Activated naive CD4-positive, alpha-beta T cell (primary cell): ENCODE measurements at places on chromosomes 11 and 22.
A peak's percentile ranks its signal among the peaks of the same experiment; 100 is the strongest.

DNA sequence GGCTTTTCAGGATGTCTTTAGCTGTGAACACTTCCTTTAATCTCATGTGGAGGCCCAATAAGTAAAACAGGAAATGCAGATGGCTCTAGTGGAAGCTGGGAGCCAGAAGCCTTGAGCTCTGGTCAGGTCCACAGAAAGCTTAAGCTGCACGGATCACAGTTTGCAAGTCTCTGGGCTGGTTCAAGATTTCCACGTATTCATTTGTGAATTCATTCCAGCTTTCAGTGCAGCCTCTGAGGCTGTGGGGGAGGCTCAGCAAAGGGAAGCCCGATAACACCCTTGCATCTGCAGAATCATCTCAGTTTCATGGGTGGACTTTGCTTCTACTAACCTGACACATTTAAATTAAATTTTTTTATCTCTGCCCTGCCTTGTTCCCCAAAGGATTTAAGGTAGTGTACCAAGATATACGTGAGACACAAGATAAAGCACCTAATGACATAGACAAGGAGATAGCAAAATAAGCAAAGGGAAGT lies 65.6 kb downstream of the ISX start:
- DNase-seq = no peak

DNA sequence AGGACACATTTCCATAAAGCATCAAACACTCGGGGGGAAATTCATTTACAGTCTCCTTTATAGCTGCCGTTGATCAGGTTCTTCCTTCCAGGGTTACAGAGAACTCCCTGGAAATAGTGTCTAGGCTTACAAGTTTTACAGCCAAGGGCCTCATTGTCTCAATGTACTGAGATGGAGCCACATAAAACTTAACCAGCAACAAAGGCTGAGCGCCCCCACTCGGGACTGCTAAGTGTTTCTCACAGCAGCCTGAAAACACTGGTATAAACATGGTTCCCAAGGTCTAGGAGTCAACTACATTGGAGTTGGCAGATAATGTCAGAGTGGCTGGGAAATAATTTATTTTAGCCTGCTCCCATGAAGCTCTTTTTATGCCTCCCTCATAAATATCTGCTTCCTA lies 686.2 kb downstream of the OPCML start:
- DNase-seq = no peak

- no peak for DNase-seq
Measured at GRCh38 chr22:29530716-29531115, 22.8 kb downstream of the THOC5 start.

DNA sequence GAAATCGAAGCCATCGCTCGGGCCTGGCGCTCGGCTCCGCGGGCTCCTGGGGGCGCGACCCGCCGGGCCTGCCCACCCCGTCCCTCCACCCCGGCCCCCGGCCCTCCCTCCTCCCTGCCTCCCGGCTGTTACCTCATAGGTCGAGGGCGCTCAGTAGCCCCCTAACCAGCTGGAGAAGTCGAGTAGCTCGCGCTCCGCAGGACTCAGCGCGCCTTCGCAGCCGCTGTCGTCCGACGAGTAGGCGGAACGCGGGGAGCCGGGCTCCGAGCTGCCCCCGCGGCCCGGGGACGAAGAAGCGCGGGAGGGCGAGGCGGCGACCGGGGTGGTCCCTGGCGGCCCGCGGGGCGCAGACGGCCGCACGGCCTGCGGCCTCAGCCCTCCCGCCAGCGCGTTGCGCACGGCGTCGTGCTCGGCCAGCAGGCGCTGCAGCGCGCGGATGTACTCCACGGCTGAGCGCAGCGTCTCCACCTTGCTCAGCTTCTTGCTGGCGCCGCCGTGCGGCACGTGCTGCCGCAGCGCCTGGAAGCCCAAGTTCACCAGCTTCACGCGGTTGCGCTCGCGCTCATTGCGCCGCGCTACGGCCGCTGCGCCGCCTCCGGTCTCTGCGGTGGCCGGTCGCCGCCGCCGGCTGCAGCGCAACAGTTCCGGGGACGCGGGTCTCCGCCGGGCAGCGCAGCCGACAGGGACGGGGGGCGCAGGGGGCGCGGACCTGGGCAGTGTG lies 627 bp downstream of the ASCL2 start:
- peak; percentile 11 for DNase-seq

DNA sequence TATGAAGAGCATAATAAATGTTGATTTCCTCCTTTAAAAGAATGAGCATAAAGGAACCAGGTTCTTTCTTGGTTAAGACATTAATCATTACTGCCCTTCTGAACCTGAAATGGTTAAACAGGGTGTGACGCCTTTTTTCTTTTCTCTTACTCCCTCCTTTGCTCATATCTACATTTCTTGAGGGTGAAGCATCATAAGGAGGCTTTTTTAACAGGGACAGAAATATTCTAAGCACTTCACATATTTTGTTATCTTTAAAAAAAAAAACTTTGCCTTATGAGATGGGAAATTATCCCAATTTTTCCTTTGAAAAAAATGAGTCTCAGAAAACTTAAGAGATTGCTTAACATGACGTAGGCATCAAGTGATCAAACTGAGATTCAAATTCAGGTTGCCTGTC lies 1036.3 kb upstream of the TENM4 start:
- no peak for DNase-seq

GRCh38 chr22:26303475-26303874 lies 125.6 kb upstream of the ASPHD2 start:
- no peak for DNase-seq

GRCh38 chr11:34154059-34154875 lies 48.8 kb downstream of the NAT10 start:
- DNase-seq = no peak

DNA sequence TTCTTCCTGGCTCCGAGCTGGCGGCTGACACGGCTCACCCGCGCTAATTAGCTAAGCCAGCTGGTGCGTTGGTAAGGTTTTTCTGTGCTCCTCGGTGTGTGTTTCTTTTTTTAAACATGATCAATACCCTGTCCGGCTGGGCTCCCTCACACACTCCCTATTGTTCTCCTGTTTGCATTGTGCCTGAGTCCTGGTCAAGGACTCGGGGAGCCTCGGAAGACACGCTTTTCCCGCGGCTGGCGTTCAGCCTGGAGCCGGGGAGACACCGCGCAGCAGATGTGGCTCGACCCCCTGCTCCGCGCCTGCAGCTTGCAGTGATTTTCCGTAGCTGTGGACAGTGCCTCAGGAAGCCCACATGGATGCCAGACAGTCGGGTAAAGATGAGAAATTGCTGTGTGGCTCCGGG lies 454.9 kb upstream of the CADM1 start:
- DNase-seq = no peak

GRCh38 chr11:117026593-117027330 lies 71.5 kb downstream of the SIK3 start:
- no peak for DNase-seq

DNA sequence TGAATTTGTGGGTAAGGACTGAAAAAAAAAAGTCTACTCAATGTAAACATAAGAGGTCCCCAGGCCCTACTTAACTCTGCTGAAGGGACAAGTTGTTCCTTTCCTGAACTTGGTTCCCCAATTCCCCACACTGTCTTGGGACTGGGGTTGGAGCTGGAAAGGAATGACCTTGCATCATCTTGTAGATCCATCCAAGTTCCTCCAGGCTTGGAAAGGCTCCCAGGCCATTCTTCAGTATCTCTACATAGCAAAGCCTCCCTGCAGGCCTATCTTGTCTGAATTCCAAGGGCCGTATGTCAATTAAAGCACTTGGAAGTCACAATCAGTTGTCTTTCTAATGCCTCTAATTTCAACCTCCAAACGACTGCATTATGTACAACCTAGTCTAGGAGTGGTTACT lies 361.2 kb downstream of the TMEM135 start:
- DNase-seq = no peak

GRCh38 chr11:38005597-38005996 lies 1407.6 kb upstream of the RAG2 start:
- DNase-seq = no peak

GRCh38 chr11:111476956-111477355 lies 35.2 kb downstream of the BTG4 start:
- DNase-seq = no peak

GRCh38 chr11:73002214-73002613 lies 139.9 kb downstream of the FCHSD2 start:
- DNase-seq = no peak

GRCh38 chr11:130418756-130419155 lies 9.7 kb downstream of the ADAMTS8 start:
- no peak for DNase-seq

DNA sequence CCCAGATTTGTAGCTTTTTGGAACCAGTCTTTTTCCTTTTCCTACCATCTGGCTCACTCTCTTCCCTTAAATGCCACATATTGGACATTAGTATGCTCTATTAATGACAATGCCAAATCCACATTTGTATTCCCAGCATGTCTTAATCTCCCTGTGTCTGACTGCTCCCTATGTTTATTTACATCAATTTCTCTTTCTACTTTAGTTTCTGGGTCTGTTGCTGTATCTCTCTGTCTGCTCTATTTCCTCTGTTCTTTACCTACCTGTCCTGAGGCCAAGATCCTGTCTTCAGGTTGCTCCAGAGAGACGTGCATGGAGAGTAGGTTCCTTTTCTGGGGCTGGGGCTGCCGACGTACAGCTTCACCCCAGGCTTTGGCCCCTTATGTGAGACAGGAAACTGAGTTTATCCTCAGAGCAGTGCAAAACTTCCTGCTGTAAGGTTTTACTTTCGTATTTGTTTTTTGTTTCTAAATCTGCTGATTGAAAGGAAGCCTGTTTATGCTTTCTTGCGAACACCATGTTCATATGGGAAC lies 25.6 kb downstream of the OR2AG2 start:
- peak; percentile 20 for DNase-seq

DNA sequence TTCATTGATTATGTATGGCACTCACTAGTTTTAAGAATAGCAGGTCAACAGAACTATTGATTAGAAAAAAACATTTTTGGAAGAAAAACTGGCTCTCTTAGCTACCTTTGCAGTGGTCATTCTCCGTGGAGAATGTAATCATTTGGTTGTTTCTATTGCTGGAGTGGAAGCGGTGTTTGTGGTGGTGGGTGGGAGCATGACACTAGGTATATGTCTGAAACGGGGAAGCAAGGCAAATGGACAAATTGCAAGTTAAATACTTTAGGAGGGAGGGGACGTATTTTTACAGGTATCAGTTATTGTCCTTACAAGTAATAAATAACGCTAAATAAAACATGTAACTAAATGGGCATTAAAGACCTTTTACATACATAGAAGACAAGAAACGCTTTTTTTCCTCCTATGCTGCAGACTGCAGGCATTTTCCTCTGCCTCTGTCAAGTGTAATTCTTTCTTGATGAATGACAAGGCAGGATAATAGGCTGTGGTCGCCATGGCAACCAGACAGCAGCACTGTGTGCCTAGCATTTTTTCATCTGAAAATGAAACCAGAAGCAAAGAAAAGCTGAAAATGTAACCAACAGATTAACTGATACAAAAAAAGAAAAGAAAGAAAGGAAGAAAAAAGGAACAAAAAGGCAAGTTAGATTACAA lies 46.2 kb downstream of the BLID start:
- DNase-seq = no peak

DNA sequence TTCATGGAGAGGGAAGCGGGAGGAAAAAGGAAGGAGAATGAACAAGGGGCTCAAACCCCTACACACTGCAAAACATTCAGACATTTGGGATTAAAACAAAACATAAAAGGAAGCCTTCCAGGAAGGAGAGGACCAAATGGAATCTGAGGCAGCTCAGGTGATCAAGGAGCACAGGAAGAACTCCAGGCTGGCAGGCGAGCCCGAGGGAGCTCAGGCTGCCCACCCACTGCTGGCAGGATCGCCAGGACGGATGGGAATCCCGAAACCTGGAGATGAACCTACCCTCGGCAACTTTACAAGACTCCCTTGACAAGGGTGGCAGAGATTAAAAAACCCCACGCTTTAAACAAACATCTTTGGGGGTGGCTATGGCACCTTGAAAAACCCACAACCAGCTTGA lies 5.0 kb upstream of the PYGM start:
- no peak for DNase-seq

DNA sequence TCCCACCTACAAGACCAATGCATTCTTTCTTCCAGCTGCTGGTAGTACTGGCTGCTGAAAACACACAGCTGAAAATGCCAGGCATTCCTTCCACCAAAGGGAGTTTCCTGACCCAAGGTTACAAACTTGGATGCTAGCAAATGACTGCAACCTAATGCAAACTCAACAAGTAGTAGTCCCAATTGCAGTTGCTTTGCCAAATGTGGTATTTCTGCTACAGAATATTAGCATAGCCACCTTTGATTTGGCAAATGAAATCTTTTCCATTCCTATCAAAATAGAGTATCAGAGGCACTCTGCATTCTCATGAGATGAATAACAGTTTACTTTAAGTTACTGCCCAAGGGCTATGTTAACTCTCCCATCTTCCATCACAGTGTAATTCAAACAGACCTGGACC lies 172.0 kb upstream of the ARHGAP42 start:
- DNase-seq = no peak

- DNase-seq = no peak
Measured at GRCh38 chr11:43278193-43278956, 33.4 kb upstream of the API5 start.

DNA sequence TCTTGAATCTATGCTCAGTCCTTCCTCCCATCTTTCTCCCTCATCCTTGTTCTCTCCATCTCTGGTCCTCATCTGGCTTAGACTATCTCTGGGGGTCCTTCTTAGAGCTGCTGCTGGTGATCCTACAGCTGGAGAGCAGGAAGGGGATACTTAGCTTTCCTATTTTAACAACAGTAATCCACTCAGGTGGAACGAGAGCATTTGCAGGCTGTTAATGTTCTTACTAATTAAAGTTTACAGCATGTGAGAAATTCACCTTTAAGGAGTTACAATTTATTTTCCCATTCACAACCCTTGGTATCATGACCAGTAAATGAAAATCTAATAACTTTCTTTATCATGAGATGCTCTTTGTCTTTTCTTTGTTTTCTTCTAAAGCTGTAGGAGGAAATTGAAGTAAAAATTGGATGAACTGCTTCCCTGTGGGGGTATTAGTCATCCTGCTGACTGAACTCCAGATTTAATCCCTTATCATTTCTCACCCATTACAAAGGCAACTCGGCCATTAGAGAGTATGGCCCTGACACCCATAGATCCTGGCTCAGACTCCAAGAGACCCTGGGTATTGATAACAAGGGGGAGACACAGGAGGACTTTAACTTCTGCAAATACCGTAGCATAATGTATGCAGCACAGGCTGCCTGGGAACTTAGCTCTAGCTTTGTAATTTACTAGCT lies 37.6 kb upstream of the MTNR1B start:
- no peak for DNase-seq

DNA sequence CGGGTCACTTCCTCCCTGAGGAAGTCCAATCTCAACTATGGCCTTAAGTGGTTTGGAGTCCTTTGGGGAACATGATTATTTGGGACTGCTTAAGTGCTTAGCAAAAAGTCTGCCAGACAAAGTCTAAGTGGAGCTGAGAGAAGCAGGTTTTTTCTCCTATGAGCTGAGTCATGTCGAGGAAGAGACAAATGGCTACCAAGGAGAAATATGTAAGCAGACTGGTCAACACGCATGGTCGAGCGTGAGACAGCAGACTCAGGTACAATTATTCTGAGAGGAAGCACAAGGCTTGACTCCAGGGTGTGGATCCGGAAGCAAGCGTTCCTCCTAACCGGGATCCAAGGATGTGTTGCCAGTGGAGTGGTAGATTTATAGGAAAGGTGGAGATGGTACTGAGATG lies 30.6 kb downstream of the UBASH3B start:
- no peak for DNase-seq
